ENCODE measurements at places on chromosomes 13 and 19.

- peak; percentile 98 for DNase-seq
These were observed 10.3 kb downstream of the ACTN4 start for GRCh38 chr19:38657633-38658222.

GRCh38 chr13:64480672-64481071, 2749.5 kb downstream of the PCDH9 start:
- no peak for DNase-seq

- DNase-seq = peak; percentile 79
These were observed 12.1 kb upstream of the CEACAM8 start for GRCh38 chr19:42606660-42607351.

- DNase-seq = no peak
These were observed 63.4 kb upstream of the MED4 start for GRCh38 chr13:48158290-48158689.

GRCh38 chr19:940591-941291, 14.9 kb downstream of the ARID3A start:
- peak; percentile 86 for DNase-seq
